ENCODE measurements at places on chromosomes 3 and 15. TPM values are rescaled to one million over a fixed set of nuclear protein-coding genes. Genes with fewer than 3 reads are reported as not detected.

SMCO1 gene
- polyA plus RNA-seq: not detected

NUSAP1 gene
- polyA plus RNA-seq: 6.4 TPM

ZKSCAN7 gene
- 0.81 TPM for polyA plus RNA-seq

WDR5B gene
- polyA plus RNA-seq: 4.0 TPM

CYP8B1 gene
- 0.10 TPM for polyA plus RNA-seq

SLC22A13 gene
- polyA plus RNA-seq: 0.05 TPM

CLDN18 gene
- 211 TPM for polyA plus RNA-seq

MTHFS gene
- 86.7 TPM for polyA plus RNA-seq

UBA5 gene
- polyA plus RNA-seq: 31.6 TPM

P2RY14 gene
- 8.6 TPM for polyA plus RNA-seq

PPP1R14D gene
- 1.4 TPM for polyA plus RNA-seq

PTX3 gene
- 3.0 TPM for polyA plus RNA-seq

SUMF1 gene
- 5.3 TPM for polyA plus RNA-seq

A4GNT gene
- 0.76 TPM for polyA plus RNA-seq

IGDCC3 gene
- 0.12 TPM for polyA plus RNA-seq

RBP2 gene
- polyA plus RNA-seq: not detected

FNDC3B gene
- 16.5 TPM for polyA plus RNA-seq

KCNH8 gene
- polyA plus RNA-seq: 0.31 TPM

FSIP1 gene
- polyA plus RNA-seq: 0.08 TPM

ARNT2 gene
- polyA plus RNA-seq: 1.1 TPM

CHRNA3 gene
- 1.0 TPM for polyA plus RNA-seq

ISLR gene
- 9.0 TPM for polyA plus RNA-seq

KLHL40 gene
- 2.0 TPM for polyA plus RNA-seq

TM4SF18 gene
- 0.45 TPM for polyA plus RNA-seq

CHRD gene
- 5.2 TPM for polyA plus RNA-seq

SLC6A20 gene
- not detected for polyA plus RNA-seq

PRSS50 gene
- 0.10 TPM for polyA plus RNA-seq

SI gene
- polyA plus RNA-seq: not detected

CCR9 gene
- not detected for polyA plus RNA-seq

KAT2B gene
- polyA plus RNA-seq: 16.9 TPM

EHD4 gene
- polyA plus RNA-seq: 9.8 TPM

MAP1A gene
- polyA plus RNA-seq: 1.4 TPM

EBLN2 gene
- 0.19 TPM for polyA plus RNA-seq

PIERCE2 gene
- polyA plus RNA-seq: 12.2 TPM

CCDC191 gene
- polyA plus RNA-seq: 3.2 TPM

TMOD2 gene
- polyA plus RNA-seq: 3.2 TPM

RAB27A gene
- polyA plus RNA-seq: 59.5 TPM

ITIH3 gene
- 14.4 TPM for polyA plus RNA-seq

SPTBN5 gene
- polyA plus RNA-seq: 3.2 TPM

TRH gene
- not detected for polyA plus RNA-seq

CKMT1A gene
- 18.7 TPM for polyA plus RNA-seq

OIP5 gene
- 2.5 TPM for polyA plus RNA-seq

WDR49 gene
- not detected for polyA plus RNA-seq

DAG1 gene
- polyA plus RNA-seq: 21.9 TPM

SRPRB gene
- 20.4 TPM for polyA plus RNA-seq

CPN2 gene
- polyA plus RNA-seq: not detected

AADACL2 gene
- not detected for polyA plus RNA-seq

CHL1 gene
- polyA plus RNA-seq: 2.3 TPM

ST8SIA2 gene
- polyA plus RNA-seq: not detected

NANOGP8 gene
- polyA plus RNA-seq: not detected

SOX14 gene
- polyA plus RNA-seq: not detected

FETUB gene
- polyA plus RNA-seq: not detected

EXOSC7 gene
- 34.9 TPM for polyA plus RNA-seq

SAXO2 gene
- 3.9 TPM for polyA plus RNA-seq

KCNMB3 gene
- polyA plus RNA-seq: 2.9 TPM

LSAMP gene
- 1.1 TPM for polyA plus RNA-seq

Data from stomach (tissue), 19 donors.